ENCODE measurements at places on chromosomes 3 and 15.

DNA sequence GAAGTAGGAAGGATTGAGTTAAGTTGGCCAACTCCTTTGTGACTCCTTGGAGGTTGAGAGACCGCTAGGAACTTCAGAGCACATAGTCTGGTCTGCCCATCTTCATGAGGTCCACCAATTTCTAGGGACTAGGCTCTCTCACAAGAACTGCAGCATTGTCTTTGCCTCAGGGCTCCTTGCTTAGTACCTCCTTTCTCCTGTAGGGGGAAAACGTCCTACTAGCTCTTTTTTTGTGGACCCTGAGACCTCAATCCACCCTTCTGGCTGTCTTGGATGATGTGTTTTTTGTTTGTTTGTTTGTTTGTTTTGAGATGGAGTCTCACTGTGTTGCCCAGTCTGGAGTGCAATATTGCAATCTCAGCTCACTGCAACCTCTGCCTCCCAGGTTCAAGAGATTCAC lies 21.6 kb downstream of the REC114 start:
- no peak for DNase-seq

- DNase-seq, result peak; percentile 39
These were observed 1.1 kb downstream of the HES1 start for GRCh38 chr3:194137008-194137505.

GRCh38 chr15:58362262-58362922 lies 69.4 kb upstream of the LIPC start:
- DNase-seq, result no peak

DNA sequence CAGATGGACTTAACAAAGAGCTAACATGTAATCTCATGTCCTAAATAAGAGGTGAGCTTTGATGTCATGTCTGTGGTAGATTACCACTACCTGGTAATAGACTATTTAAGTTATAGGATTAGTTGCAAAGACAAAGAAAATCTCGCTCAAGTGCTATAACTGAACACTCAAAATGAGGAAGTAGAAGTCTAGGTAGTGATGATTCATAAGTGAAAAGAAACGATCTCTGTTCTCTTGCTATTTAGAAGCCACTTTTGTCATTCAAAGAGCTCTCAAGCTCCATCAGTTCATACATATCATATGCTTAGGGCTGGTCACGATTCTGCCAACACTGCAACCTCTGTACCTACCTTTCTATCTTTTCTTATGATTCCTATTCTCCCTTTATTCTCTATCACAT lies 110.9 kb downstream of the EDEM1 start:
- no peak for DNase-seq

- no peak for DNase-seq
These were observed 127.1 kb upstream of the UMPS start for GRCh38 chr3:124602980-124603627.

DNA sequence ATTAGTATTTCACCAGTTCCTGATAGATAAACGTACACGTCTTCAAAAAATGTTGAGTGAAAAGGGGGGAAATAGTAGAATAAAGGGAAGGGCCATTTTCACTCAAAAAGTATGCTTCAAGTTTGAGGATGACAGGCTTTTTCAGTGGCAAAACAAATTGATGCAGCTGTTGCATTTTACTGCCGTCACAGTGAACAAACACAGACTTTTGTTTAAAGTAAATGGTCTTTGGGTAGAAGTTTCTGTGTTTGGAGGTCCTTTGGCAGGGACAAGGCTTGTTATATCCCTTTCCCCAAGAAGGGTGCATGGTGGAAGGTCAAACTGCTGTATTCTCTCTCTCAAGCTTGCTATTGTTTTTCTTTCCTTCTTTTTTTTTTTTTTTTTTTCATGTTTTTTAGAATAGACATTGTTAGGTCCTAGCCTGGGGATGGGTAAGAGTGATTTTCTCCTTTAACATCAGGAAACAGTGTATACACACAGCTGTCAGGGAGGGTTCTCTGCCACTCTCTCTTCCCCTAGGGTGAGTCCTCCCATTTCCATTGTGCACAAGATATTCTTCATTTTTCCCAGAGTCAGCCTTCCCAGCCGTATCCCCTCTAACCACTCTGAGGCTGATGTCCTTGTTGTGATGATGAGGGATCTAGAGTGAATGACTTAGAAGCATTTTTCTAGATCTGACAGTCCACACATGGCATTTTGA lies 6.6 kb upstream of the SUCNR1 start:
- no peak for DNase-seq

DNA sequence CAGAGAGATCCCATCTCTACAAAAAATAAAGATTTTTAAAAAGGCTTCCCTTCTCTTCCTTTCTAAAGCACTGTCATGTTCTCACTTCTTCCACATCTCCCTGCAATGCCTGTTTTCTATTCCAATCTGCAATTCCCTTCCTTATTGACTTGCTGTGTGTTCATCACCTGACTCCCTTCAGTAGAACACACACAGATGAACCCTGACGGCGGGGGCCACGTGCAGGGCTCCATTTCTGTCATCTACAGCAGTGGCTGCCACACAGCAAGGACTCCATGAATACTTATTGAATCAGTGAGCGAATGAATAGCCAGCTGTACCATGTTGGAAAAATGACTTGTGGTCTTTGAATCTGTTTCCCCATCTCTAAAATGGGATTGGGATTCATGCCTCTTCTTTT lies 26.1 kb downstream of the BHLHE40 start:
- DNase-seq, result no peak

GRCh38 chr15:65530318-65531111 lies at the start of gene HACD3:
Gene HACD3, plus strand, starts transcription at chr15:65530463. Its CDS starts 169 bp downstream, at chr15:65530632.
- peak; percentile 92 for DNase-seq

DNA sequence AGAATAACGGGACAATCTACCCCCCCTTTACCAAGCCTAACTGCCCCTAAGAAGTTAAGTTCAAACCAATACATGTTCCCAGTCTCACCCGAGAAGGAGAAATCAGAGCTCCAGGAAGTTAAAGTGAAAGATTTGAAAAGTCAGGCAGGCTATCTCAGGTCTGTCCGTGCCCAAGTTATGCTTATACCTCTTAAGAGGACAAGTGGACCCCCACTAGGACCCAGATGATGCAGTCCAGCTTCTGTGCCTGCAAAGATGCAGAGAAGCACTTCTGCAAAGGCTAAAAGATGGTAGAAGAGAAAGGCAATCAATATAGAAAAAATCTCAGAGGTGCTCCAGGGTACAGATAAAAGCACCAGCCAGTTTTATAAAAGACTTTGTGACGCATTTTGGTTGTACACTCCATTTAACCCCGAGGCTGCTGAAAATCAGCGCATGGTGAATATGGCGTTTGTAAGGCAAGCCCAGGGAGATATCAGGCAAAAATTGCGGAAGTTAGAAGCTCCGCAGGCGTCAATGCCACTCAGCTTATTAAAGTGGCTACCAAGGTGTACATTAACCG lies 9.8 kb upstream of the SLC9C1 start:
- peak; percentile 15 for DNase-seq

- DNase-seq, result no peak
These were observed 481.9 kb downstream of the ROBO1 start for GRCh38 chr3:79285871-79286270.

GRCh38 chr15:68235022-68235421 lies 5.5 kb upstream of the CLN6 start:
- DNase-seq, result no peak

GRCh38 chr3:141949399-141949798 lies 73.0 kb downstream of the ATP1B3 start:
- DNase-seq, result no peak

DNA sequence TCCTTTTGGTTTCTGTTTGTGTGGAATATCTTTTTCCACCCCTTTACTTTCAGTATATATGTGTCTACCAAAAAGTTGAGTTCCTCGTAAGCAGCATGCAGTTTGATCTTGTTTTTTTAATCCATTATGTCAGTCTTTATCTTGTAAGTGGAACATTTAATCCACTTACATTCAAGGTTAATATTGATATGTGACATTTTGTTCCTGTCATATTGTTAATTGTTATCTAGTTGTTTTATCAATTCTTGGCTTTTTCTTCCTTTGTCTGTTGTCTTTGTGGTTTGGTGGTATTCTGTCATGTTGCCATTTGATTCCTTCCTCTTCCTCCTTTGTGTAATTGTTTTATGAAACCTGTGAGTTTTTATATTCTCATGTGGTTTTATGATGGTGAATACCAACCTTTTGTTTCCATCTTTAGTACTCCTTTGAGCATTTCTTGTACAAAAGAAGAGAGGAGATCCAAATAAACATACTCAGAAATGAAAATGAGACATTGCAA lies 43.4 kb upstream of the XCR1 start:
- no peak for DNase-seq

GRCh38 chr3:177932750-177933660 lies 603.2 kb upstream of the KCNMB2 start:
- DNase-seq, result no peak

GRCh38 chr3:134904241-134904771 lies 109.2 kb downstream of the EPHB1 start:
- peak; percentile 30 for DNase-seq

GRCh38 chr3:183782576-183783276 lies 42.7 kb downstream of the MAP6D1 start:
- DNase-seq, result no peak

GRCh38 chr3:43046583-43046982 lies 59.3 kb downstream of the POMGNT2 start:
- DNase-seq, result no peak

- no peak for DNase-seq
These were observed 694.6 kb downstream of the TUSC7 start for GRCh38 chr3:117404141-117404540.

GRCh38 chr3:121111914-121112612 lies 204.1 kb downstream of the STXBP5L start:
- DNase-seq, result no peak

GRCh38 chr3:169260296-169260695 lies 403.2 kb downstream of the MECOM start:
- DNase-seq, result no peak
